ENCODE measurements at places on chromosomes 5 and 9. TPM values are rescaled to one million over a fixed set of nuclear protein-coding genes. Genes with fewer than 3 reads are reported as not detected.

- no peaks in the 10 kb centered on the region for H3K27me3 ChIP-seq
- no peaks in the 10 kb centered on the region for H3K4me1 ChIP-seq
- no peak overlapping the region for H3K4me3 ChIP-seq
- H3K36me3 ChIP-seq, result no peaks in the 10 kb centered on the region
- H3K27ac ChIP-seq, result no peak overlapping the region
Observed at GRCh38 chr5:140355546-140355945, 4.4 kb upstream of the SLC4A9 start.

GRCh38 chr5:100634937-100635534 lies 99.9 kb downstream of the FAM174A start:
- no peaks in the 10 kb centered on the region for H3K4me1 ChIP-seq
- DNase-seq, result no peak
- no peaks in the 10 kb centered on the region for H3K36me3 ChIP-seq
- no peaks in the 10 kb centered on the region for H3K27me3 ChIP-seq

- no peaks in the 10 kb centered on the region for H3K27me3 ChIP-seq
- peaks cover 16% of the 10 kb centered on the region for H3K4me1 ChIP-seq
- no peaks in the 10 kb centered on the region for H3K36me3 ChIP-seq
Observed at GRCh38 chr5:172123269-172123692, 64.7 kb downstream of the STK10 start.

- no peaks in the 10 kb centered on the region for H3K27me3 ChIP-seq
- H3K27ac ChIP-seq, result no peak overlapping the region
- no peaks in the 10 kb centered on the region for H3K36me3 ChIP-seq
- no peak for DNase-seq
Observed at GRCh38 chr9:135076876-135077430, 10.5 kb upstream of the OLFM1 start.

HEMGN gene
- total RNA-seq, result 11.8 TPM

- no peak overlapping the region for H3K27ac ChIP-seq
- H3K36me3 ChIP-seq, result no peaks in the 10 kb centered on the region
- H3K4me3 ChIP-seq, result no peak overlapping the region
- H3K4me1 ChIP-seq, result no peaks in the 10 kb centered on the region
Observed at GRCh38 chr5:169350759-169351240, 49.9 kb upstream of the SLIT3 start.

DNA sequence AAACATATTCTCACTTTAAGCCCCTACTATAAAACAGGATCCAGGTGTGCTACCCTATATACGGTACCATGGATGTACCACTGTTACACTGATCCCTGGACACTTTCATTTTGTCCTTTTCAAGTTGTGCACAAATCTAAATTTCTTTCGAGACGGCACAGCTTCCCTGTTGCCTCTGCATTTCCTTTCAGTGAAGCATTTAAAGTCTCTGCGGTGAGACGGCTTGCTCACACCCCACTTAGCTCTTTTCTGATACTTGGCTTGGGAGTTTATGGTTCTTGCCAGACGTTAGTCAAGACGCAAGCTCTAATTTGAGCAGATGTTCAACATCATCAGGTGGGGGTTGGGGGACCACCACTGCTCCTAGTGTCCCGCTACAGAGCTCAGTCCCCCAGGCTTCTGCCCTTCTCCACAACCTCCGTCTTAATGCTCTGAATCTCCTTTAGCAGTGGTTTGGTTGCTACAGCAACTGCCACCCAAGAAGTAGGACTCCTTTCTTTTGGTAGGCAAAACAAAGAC lies 15.8 kb downstream of the F2RL2 start:
- H3K27me3 ChIP-seq, result no peaks in the 10 kb centered on the region
- H3K36me3 ChIP-seq, result no peaks in the 10 kb centered on the region
- H3K4me3 ChIP-seq, result no peak overlapping the region
- no peaks in the 10 kb centered on the region for H3K4me1 ChIP-seq
- DNase-seq, result no peak
- no peak overlapping the region for H3K27ac ChIP-seq

DNA sequence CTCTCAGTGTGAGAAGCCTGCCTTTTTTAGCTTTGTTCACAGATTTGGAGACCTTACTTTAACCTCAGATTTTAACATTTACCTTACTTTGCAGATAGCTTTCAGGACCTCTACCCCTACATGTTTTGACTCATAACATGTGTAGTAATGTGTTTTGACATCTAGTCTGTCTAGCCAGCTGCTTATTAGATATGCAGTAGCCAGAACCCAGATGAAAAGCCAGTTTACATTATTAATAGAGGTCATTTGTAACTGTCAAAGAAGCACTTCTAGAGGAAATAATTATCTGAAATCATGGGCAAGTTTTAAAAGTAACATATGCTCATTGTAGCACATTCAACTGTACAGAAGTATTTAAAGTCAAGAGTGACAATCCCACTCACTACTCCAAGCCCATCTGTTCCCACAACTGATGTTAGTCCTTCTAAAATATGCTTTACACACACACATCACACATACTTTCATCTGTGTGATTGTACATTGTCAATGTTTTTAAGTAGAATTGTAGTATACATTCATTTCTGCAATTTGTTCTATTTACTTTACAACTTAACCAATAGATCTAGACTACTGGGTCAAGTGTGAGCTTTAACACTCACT lies 71.8 kb upstream of the NIPAL4 start:
- no peak for DNase-seq
- no peaks in the 10 kb centered on the region for H3K27me3 ChIP-seq
- peaks cover 6% of the 10 kb centered on the region for H3K4me1 ChIP-seq
- no peak overlapping the region for H3K4me3 ChIP-seq
- H3K27ac ChIP-seq, result no peak overlapping the region
- H3K36me3 ChIP-seq, result no peaks in the 10 kb centered on the region

F2RL2 gene
- not detected for total RNA-seq

DNA sequence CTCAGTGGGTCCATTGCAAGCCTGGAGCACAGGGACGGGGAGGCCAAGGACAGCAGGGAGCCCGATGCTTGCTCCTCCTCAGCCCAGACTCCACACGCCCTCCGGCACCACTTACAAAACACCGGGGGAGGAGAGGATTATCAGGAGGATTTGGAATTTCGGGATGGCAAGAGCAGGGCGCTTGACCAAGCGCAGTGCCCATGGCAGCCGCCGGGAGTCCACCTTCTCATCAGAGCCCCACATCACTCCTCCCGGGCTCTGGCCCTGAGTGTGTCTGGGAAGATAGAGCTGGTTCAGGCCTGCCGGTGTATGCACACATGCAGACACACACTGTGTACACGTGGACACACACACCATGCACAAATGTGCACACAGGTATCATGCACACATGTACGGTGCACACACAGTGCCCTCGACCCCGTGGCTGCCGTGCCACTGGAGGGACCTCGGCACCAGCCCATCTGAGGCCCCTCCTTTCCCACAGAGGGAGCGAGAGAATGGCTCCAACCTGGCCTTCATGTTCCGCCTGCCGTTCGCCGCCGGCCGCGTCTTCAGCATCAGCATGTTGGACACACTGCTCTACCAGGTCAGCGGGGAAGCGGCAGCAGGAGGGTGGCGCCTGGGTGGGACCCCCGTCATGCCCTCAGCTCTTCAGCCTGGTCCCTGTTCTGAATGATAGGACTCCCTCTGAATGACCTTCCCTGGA lies 81.7 kb downstream of the KCNT1 start:
- no peak for DNase-seq
- H3K4me1 ChIP-seq, result no peaks in the 10 kb centered on the region
- no peaks in the 10 kb centered on the region for H3K27me3 ChIP-seq
- no peak overlapping the region for H3K4me3 ChIP-seq
- H3K27ac ChIP-seq, result no peak overlapping the region
- no peaks in the 10 kb centered on the region for H3K36me3 ChIP-seq

DNA sequence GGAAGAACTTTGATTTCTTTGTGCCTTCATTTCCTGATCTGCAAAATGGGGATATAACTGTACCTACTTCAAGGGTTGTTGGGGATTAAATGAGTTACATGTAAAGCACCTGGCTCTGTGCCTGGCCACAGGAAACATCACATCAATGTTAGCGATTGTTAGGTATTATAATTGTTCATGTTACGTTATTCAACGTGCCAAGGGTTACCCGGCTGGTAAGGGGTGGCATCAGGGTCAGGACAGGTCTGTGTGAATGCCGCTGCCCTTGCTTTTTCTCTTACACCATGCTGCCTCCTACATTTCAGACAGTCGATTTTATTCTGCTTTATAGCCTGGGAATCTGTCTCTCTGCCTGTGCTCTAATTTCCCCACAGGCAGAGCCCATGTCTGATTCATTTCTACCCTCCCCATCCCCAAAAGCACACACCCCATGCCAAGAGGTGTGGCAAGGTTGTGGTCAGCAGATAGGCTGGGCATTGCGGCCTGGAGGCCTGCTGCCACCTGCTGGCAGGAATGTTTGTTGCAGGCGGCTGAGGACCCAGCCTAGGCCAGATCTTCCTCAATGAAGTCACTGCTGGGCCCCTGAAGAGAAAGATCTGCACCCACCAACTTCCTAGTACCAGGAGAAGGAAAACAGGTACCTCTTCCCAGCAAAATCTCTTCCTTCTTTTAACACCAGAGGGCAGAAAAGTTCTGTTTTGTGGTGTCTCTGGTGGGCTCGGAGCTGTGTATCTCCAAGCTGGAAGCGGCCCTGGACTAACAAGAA lies 5.3 kb downstream of the ANKS6 start:
- peaks cover 11% of the 10 kb centered on the region for H3K4me1 ChIP-seq
- no peak overlapping the region for H3K27ac ChIP-seq
- H3K36me3 ChIP-seq, result no peaks in the 10 kb centered on the region
- peak; percentile 81 for DNase-seq

- H3K27me3 ChIP-seq, result no peaks in the 10 kb centered on the region
- H3K4me1 ChIP-seq, result no peaks in the 10 kb centered on the region
- DNase-seq, result no peak
- no peaks in the 10 kb centered on the region for H3K36me3 ChIP-seq
Observed at GRCh38 chr9:75186767-75187380, 98.6 kb downstream of the OSTF1 start.

FNIP1 gene
- 60.1 TPM for total RNA-seq

SPATA24 gene
- total RNA-seq, result 94.6 TPM

GRCh38 chr5:16065831-16066230 lies 113.8 kb downstream of the MARCHF11 start:
- H3K36me3 ChIP-seq, result no peaks in the 10 kb centered on the region
- H3K27ac ChIP-seq, result no peak overlapping the region
- no peak for DNase-seq
- H3K4me1 ChIP-seq, result no peaks in the 10 kb centered on the region

- H3K4me1 ChIP-seq, result no peaks in the 10 kb centered on the region
- no peaks in the 10 kb centered on the region for H3K27me3 ChIP-seq
- no peak overlapping the region for H3K27ac ChIP-seq
- DNase-seq, result no peak
Observed at GRCh38 chr9:102922526-102922925, 72.6 kb upstream of the CYLC2 start.

DNA sequence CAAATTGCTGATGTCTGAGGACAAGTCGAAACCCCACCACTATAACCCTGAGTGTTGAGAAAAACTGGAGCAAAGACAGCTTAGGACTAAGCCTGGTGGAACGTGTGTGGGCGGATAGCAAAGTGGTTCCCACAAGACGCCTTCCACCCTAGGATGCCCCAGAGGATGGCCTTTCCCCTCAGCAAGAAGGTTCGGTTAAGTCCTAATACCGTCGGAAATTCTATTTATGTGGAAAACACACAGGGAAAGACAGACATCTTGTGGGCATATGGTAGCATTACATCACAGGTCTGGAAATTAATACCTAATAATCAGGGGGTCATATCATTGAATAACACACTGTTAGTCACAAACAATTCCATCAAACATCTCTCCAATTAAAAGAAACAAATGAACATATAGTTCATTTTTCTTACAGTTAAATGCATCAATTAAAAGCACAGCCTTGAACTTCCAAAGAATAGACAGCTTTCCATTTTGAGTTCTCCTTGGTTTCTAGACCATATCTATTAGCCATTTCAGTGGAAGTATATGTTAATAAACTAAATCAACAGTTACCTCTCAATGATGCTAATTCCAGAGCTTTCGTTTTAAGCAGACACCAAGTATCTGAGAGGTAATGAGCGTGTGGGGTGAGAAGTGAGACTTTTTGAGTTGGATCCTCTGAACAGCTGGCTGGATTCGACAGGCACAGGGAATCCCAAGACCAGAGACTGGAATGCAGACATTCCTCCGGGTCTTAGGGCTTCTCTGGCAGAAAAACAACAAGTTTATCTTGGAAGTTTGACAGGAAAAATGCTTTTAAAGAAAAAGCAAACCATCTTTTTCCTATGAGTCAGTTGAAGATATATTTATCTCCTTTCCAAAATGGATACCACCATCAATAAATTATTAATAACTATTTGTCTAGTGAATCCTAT lies 2.9 kb upstream of the ICE1 start:
- no peaks in the 10 kb centered on the region for H3K36me3 ChIP-seq
- DNase-seq, result no peak
- H3K4me3 ChIP-seq, result no peak overlapping the region
- H3K4me1 ChIP-seq, result peaks cover 18% of the 10 kb centered on the region
- no peak overlapping the region for H3K27ac ChIP-seq

BHMT gene
- not detected for total RNA-seq

IL9 gene
- not detected for total RNA-seq

DNA sequence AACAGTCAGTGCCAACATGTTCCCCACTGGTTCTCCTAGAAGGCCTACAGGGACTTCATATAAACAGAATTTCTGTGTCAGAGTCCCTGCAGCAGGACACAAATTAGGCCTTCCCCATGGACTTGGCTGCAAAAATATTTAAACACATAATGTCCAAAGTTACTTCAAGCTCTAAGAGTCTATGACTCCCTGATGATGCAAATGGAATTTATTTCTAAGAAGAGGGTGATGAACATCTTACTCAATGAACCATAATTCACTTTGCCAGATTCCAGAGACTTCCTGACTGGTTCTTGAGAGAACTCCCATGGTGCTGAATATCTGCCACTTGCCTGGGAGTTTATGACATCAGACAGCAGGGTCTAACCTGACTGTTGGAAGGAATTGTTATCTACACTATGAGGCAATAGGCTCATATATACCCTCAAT lies 32.7 kb upstream of the ADRA1B start:
- no peak for DNase-seq
- no peaks in the 10 kb centered on the region for H3K36me3 ChIP-seq
- H3K4me3 ChIP-seq, result no peak overlapping the region
- H3K27ac ChIP-seq, result no peak overlapping the region
- H3K4me1 ChIP-seq, result peaks cover 9% of the 10 kb centered on the region
- no peaks in the 10 kb centered on the region for H3K27me3 ChIP-seq

BHMT2 gene
- 12.0 TPM for total RNA-seq

GLRA1 gene
- not detected for total RNA-seq

GRCh38 chr9:79123415-79123814 lies 448.4 kb upstream of the TLE4 start:
- H3K36me3 ChIP-seq, result no peaks in the 10 kb centered on the region
- H3K27ac ChIP-seq, result no peak overlapping the region
- DNase-seq, result no peak
- H3K27me3 ChIP-seq, result no peaks in the 10 kb centered on the region
- H3K4me1 ChIP-seq, result no peaks in the 10 kb centered on the region

DNA sequence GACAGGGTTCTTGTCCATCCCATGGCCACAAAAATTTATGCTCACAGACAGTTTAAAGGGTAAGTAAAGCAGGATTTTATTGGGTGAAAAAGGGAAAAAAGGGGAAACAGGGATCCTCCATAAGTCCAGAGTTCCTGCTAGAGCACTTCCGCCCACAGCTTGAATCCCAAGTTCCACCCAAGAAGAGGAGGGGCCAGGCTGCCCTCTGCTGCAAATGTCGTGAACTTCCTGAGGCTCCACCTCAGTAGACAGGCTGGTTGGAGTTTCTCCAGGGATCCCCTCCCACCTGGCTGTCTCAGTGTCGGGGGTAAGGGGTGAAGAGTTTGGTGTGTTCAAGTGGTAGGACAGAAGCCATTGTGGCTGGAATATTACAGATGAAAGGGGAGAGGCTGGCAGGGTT lies 275.0 kb upstream of the SGCD start:
- H3K36me3 ChIP-seq, result no peaks in the 10 kb centered on the region
- H3K4me3 ChIP-seq, result no peak overlapping the region
- DNase-seq, result no peak
- no peaks in the 10 kb centered on the region for H3K4me1 ChIP-seq
- no peaks in the 10 kb centered on the region for H3K27me3 ChIP-seq

All from testis (tissue), 5 donors.